ENCODE measurements at places on chromosomes 6 and 20. TPM values are rescaled to one million over a fixed set of nuclear protein-coding genes. Genes with fewer than 3 reads are reported as not detected.

- H3K36me3 ChIP-seq = peaks cover 20% of the 10 kb centered on the region
- H3K27ac ChIP-seq = no peak overlapping the region
- no peak overlapping the region for H3K4me3 ChIP-seq
- H3K4me1 ChIP-seq = peaks cover 34% of the 10 kb centered on the region
- H3K27me3 ChIP-seq = no peaks in the 10 kb centered on the region
- no peak for DNase-seq
Observed at GRCh38 chr20:63940071-63940471, 16.1 kb downstream of the UCKL1 start.

DNA sequence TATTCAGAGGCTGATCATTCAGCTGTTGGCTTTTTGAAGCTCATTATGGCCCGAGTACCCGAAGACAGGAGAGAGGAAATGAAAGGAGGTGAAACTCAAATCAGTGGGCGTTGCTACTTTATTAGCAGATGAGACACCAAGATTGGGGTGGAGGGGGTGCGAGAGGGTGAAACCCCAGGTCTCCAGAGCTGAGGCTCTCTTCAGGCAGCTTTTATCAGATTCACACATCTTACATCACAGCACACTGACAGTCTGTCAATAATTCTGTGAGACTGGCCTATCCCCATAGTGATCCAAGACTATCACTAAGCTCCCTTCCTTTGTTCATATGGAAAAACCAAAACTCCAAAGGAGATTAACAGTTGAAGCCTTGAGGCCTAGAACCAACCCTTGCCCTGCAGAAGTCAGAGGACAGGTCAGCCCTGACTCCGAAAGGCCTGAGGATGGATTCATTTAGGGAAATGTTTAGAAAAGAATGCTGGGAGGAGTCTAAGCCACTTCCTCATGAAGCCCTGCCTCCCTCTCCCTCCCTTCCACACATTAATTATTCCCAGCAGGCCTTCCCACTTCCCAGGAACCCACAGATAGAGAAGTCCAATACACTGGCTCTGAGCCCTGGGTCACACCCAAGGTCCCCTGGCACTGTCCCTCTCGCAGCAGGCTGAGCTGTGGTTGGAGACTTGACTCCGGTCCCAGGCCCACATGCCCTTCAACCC is 23.2 kb downstream of the TRERF1 start:
- no peaks in the 10 kb centered on the region for H3K27me3 ChIP-seq
- H3K4me3 ChIP-seq = no peak overlapping the region
- peak; percentile 61 for DNase-seq
- H3K4me1 ChIP-seq = peaks cover 36% of the 10 kb centered on the region
- H3K27ac ChIP-seq = peak overlapping the region; percentile 77
- H3K36me3 ChIP-seq = peaks cover 5% of the 10 kb centered on the region

DNA sequence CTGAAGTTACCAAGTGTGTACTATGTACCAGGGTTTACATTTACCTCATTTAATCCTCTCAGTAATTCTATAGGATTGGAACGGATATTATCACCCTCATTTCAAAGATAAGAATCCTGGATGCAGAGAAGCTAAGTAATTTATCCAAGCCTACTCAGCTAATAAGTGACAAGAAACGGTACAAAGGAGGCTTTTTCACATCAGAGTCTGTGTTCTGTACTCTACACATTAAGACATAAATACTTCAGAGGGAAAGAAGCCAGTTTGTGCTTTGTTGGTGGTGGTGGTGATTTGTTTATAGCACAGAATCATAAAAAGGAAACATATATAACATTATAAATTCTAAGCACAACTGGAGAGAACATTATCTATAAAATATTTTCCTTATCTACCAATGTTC is 88.3 kb upstream of the HMGCLL1 start:
- H3K36me3 ChIP-seq = no peaks in the 10 kb centered on the region
- no peak overlapping the region for H3K4me3 ChIP-seq
- no peak for DNase-seq
- no peaks in the 10 kb centered on the region for H3K27me3 ChIP-seq
- H3K4me1 ChIP-seq = no peaks in the 10 kb centered on the region

DNA sequence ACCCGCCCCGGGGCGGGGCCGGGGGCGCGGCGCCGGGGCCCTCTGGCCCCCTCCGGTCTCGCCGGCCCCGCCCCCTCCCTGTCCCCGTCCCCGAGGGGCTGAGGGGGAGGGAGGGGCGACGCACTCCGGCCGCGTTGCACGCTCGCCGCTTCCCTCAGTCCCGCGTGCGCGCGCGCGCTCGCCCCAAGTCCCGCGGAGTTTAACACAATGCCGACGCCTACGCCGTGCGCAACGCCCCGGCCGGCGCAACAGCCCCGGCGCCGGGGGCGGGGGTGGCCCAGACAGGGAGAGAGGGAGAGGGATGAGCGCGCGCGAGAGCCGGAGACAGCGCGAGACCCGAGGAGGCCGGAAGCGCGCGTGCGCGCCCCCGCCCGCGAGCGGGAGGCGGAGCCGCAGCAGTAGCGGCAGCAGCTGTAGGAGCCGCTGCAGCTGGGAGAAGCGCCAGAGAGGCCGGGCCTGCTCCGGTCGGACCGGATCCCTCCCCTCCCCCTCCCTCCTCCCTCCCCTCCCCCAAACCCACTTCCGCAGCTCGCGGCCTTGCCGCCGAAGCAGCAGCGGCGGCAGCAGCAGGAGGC is 996 bp downstream of the ZBTB2 start:
- DNase-seq = peak; percentile 99
- peaks cover 39% of the 10 kb centered on the region for H3K4me1 ChIP-seq
- H3K27ac ChIP-seq = peak overlapping the region; percentile 81
- H3K36me3 ChIP-seq = no peaks in the 10 kb centered on the region

DNA sequence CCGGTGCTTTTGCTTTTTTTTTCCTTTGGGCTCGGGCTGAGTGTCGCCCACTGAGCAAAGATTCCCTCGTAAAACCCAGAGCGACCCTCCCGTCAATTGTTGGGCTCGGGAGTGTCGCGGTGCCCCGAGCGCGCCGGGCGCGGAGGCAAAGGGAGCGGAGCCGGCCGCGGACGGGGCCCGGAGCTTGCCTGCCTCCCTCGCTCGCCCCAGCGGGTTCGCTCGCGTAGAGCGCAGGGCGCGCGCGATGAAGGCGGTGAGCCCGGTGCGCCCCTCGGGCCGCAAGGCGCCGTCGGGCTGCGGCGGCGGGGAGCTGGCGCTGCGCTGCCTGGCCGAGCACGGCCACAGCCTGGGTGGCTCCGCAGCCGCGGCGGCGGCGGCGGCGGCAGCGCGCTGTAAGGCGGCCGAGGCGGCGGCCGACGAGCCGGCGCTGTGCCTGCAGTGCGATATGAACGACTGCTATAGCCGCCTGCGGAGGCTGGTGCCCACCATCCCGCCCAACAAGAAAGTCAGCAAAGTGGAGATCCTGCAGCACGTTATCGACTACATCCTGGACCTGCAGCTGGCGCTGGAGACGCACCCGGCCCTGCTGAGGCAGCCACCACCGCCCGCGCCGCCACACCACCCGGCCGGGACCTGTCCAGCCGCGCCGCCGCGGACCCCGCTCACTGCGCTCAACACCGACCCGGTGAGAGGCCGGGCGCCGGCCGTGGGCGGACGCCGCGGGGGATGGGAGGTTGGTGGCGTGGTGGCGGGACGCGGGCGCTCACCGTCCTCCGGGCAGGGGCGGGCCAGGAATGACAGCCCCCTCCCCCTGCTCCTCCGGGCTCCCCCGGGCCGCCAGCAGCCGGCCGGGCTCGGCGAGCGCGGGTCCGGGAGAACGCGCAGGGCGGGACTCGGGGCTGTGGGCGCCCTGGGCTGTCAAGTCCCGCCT is 606 bp downstream of the ID4 start:
- no peaks in the 10 kb centered on the region for H3K36me3 ChIP-seq
- H3K4me3 ChIP-seq = no peak overlapping the region
- H3K27me3 ChIP-seq = peaks cover 18% of the 10 kb centered on the region
- no peak overlapping the region for H3K27ac ChIP-seq

DNA sequence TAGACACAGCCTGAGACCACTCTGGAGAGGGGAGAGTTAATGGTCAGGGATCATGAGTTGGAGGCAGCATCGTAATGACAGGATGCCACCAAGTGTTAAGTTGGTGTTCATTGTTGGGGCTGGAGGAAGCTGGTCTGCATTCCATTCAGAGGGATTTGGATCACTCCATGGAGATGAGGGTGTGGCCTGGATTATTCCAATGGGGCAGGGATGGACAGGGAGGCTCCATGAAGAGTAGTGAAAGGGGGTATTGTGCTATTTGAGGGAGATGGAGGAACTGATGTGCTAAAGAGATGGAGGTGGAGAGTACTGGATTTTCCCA is 1.1 kb downstream of the SAPCD1 start:
- no peaks in the 10 kb centered on the region for H3K4me1 ChIP-seq
- H3K27ac ChIP-seq = no peak overlapping the region
- no peak overlapping the region for H3K4me3 ChIP-seq
- no peak for DNase-seq

GRCh38 chr6:104639668-104640067 is 220.1 kb downstream of the HACE1 start:
- H3K27ac ChIP-seq = no peak overlapping the region
- H3K36me3 ChIP-seq = no peaks in the 10 kb centered on the region
- H3K4me1 ChIP-seq = no peaks in the 10 kb centered on the region
- no peaks in the 10 kb centered on the region for H3K27me3 ChIP-seq

DNA sequence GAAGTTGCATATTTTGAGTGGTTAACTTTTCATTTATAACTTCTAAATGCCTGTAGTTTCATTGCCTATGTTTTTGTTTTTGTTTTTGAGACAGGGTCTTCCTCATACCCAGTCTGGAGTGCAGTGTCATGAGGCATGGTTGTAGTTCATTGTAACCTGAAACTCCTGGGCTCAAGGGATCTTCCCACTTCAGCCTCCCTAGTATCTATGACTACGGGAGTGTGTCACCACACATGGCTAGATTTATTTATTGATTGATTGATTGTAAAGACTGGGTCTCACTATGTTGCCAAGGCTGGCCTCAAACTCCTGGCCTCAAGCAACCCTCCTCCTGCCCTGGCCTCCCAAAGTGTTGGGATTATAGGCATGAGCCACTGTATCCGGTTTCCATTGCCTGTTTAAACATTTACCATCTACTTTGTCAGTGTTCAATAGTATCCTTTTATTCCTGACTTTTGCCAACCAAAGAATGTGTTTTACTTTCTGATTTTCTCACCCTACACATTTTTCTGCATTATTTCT is 144.6 kb downstream of the CDKAL1 start:
- H3K36me3 ChIP-seq = no peaks in the 10 kb centered on the region
- DNase-seq = no peak
- H3K27me3 ChIP-seq = no peaks in the 10 kb centered on the region

- no peak overlapping the region for H3K4me3 ChIP-seq
- H3K27me3 ChIP-seq = no peaks in the 10 kb centered on the region
- no peaks in the 10 kb centered on the region for H3K4me1 ChIP-seq
Observed at GRCh38 chr6:47669684-47670513, 28.5 kb upstream of the ADGRF4 start.

Gene TP53TG5
- total RNA-seq = 0.16 TPM

GRCh38 chr6:54377776-54378175 is 69.5 kb downstream of the TINAG start:
- no peak overlapping the region for H3K4me3 ChIP-seq
- DNase-seq = no peak
- no peaks in the 10 kb centered on the region for H3K36me3 ChIP-seq
- H3K27me3 ChIP-seq = no peaks in the 10 kb centered on the region

DNA sequence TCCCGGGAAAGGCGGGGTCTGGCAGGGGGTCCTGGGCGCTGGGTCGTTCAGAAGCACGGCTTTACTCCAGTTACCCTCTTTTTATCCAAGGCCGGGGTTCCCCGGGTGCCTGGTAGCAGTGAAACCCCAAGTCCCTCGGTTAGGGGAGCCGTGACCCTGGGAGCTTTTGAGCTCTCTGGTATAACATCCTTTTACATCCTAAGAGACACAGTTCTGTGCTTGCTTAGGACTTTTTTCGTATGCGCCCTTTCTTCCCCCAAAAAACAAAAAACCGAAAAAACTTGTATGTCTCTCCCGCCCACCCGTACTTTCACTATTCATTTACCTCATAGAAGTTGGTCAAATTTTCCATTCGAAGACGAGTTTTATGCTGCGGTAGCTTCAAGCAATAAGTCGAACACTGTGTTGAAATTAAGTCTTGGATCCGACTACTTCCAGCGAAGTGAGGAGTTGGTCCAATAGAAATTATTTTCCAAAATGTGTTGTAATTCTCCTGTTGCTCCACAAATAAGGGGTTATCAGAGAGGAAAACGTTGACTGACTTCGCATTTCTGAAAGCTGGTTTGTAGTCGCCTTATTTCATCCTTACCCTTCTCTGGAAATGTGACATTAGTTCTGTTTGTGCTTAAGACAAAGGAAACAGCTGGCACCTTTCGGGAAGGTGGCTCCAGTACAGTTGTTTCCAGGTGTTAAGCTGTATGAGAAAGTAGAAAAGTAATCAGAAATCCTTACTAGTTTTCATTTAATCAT is 816 bp upstream of the MAN1A1 start:
- H3K27me3 ChIP-seq = no peaks in the 10 kb centered on the region
- H3K4me1 ChIP-seq = peaks cover 15% of the 10 kb centered on the region
- H3K27ac ChIP-seq = peak overlapping the region; percentile 69
- peak; percentile 61 for DNase-seq

Gene CD24
- total RNA-seq = 4.1 TPM

Gene DYNLT2
- 2.7 TPM for total RNA-seq

DNA sequence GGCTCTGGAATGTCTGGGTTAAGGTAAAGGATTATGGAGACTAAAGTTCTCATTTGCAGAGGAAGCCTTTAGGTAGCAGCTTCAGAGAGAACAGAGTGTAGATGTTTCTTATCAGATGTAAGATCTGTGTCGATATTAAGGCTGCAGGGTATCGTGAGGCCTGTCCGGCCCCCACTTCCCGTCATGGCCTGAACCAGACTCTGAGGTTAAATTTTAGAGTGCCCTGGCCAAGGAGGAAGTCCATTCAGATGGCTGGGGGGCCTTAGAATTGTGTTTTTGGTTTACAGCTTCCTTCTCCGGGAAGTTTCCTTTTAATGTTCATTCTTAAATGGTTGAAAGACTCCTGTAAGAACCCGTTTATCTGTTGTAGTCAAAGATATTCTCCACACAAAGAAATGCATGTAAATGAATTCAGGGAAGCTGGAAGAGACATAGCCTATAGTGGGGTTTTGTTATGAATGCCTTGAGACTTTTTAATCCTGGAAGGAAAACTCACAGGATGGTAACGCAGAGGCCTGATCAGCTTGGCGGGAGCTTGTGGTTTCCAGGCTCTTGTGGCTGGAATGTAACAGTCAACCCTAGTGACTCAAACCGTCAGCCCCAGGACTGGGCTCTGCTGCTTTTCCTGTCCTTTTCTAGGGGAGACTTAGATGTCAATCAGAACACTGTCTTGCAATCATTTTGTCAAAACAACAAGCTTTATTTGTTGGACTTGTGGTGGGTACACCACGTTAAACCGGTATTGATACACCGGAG is 34.7 kb downstream of the KIF25 start:
- H3K27ac ChIP-seq = no peak overlapping the region
- H3K36me3 ChIP-seq = no peaks in the 10 kb centered on the region
- H3K4me1 ChIP-seq = no peaks in the 10 kb centered on the region

GRCh38 chr6:14053811-14054210 is 63.8 kb upstream of the CD83 start:
- no peak overlapping the region for H3K4me3 ChIP-seq
- no peak for DNase-seq
- H3K27ac ChIP-seq = no peak overlapping the region
- peaks cover 9% of the 10 kb centered on the region for H3K27me3 ChIP-seq
- H3K4me1 ChIP-seq = no peaks in the 10 kb centered on the region
- H3K36me3 ChIP-seq = no peaks in the 10 kb centered on the region
